ENCODE measurements at places on chromosomes 7 and 10.

DNA sequence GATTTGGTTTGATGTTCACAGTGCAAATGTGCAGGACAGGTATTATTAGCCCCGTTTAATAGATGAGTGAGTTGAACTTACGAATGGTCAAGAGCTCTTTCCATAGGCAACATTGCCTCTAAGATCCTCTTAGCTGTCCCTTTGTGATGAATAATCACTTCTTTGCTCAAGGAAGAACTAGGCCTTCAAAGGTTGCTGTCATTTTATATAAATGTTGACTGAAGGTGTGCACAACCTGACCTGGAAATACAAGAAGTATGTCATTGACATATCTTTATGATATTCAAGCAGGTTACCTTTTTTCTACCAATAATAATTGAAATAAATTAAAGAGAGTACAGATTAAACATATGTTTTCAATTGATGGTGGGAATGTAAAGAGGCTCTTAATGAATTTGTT lies 48.5 kb upstream of the GLCCI1 start:
- DNase-seq = no peak

GRCh38 chr7:101402081-101402779 lies 39.6 kb downstream of the COL26A1 start:
- no peak for DNase-seq

GRCh38 chr7:77321300-77321699 lies 94.8 kb downstream of the GSAP start:
- DNase-seq = no peak

- peak; percentile 9 for DNase-seq
Observed at GRCh38 chr10:92142512-92142911, 148.4 kb downstream of the CPEB3 start.

DNA sequence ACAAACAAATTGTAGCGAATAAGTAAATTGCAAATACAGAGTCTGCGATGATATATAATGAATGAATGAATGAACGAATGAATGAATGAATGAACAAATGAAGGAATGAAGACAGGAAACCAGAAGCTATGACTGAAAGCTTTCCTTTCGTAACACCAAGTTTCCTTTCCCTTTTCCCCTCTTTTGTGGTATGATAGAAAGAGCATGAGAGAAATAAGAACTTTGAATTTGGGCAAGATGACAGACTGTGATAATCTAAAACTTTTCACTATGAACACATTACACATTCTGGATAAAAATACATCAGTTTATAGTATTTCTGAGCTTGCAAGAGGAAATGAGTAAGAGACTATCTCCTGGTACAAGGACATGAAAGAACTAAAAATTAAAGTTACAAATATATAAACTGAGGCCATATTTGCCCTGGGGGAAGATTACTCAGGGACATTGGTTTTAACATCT lies 8.4 kb upstream of the UCN3 start:
- no peak for DNase-seq

DNA sequence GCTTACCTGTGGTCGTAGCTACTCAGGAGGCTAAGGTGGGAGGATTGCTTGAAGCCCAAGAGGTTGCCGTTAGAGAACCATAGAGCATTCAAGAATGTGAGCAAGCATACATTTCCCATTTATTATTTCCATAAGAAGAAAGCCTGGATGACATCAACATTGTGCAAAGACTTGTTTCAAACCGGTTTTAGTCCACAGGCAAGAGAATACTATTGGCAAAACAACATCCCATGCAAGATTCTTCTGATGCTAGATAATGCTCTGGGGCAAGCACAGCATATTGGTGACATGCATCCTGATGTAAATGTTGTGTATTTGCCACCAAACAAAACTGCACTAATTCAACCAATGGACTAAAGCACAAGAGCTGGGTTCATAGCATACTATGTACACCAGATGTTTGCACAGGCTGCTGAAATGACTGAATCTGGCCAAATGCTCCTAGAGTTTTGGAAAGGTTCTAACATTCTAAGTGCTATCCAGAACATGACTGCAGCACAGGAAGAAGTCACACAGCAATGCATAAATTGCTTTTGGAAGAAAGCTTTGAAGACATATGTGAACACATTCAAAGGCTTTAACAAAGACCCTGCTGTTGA lies 42.6 kb downstream of the OTUD1 start:
- no peak for DNase-seq

GRCh38 chr10:19169684-19170083 lies 121.1 kb downstream of the MALRD1 start:
- DNase-seq = no peak

DNA sequence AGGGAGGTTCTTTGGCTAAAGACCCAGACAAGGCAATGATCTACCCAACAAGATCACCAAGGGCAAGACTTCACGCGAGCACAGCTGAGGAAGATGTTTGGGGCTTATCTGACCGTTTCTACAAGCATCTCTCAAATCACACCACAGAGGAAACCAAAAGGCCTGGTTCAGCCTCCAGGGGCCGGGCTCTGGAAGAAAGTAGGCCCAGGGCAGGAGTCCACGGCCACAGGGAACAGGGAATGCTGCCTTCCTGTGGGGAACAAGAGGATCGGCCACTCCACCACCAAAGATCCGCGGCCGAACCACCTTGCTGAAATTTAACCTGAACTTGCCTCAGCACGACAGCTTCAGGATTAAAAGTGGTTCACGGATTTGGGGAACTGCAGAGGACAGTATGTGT lies 332.5 kb downstream of the PTPRN2 start:
- no peak for DNase-seq

- DNase-seq = peak; percentile 81
Observed at GRCh38 chr10:1043532-1043995, 5.4 kb downstream of the IDI1 start.

DNA sequence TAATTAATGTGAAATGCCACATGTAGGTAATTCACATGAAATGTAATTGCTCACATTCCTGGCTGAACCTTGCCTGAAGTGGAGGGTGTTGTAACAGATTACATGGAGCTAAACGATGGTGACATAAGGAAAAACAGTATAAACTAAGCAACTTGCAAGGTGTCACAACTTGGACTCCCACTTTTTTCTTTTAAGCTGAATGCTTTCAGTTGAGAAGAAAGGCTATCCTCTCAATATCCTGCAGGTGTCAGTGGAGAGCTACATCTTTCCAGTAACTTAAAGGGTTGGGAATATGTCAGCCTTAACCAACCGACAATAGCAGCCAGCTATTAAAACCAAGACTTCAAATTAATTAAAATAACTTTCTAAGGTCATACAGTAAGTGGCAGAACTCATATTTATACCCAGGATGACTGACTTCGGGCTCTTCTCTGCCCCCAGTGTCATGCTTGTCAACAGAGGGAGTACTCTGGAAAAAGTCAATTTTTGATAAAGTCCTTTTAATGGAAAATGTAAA lies 33.7 kb downstream of the NRBF2 start:
- DNase-seq = peak; percentile 77

- no peak for DNase-seq
Observed at GRCh38 chr7:47965456-47965855, 14.0 kb downstream of the HUS1 start.

DNA sequence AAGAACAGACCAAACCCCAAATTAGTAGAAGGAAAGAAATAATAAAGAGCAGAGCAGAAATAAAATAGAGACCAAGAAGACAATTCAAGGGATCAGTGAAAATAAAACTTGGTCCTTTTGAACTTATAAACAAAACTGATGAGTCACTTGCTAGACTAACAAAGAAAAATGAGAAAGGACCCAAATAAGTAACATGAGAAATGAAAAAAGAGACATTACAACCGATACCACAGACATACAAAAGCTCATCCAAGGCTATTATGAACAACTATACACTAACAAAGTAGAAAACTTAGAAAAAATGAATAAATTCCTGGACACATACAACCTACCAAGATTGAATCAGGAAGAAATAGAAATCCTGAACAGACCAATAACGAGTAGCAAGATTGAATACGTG lies 414.5 kb downstream of the HTR7 start:
- no peak for DNase-seq

GRCh38 chr7:12211711-12212485 lies 804 bp downstream of the TMEM106B start:
- peak; percentile 32 for DNase-seq

DNA sequence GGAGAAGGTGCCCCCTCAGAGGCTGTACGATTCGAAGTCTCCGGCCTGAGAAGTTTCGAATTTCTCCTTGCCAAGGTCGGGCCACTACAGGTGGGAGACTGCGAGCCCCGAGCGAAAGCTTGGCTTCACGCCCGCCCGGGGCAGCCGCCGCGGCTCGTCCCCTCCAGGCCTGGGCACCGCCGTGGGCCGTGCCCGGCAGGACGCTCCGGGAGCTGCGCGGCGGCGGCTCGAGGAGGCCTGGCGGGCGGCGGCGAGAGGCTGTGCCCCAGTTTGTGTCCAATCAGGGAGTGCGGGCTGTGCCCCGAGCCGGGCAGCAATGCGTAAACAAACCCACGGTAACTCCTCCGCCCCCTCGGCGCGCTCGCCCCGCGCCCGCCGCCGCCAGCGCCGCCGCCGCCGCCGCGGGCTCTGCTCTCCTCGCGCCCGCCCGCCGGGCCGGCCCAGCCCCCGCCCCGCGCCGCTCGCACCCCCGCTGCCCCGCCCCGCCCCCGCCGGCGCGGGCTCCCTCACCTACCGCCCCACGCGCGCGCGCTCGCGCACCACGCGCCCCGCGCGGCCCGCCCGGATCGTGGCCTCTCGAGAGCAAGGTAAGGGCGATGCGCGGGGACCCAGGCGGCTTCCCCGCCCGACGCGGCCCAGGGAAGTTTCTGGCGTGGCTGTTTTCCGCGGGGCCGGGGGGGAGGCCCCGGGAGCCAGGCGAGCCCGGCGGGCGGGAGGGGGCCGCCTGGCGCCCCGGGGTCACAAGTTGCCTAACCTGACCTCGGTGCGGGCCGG lies 57.8 kb upstream of the PCGF5 start:
- peak; percentile 43 for DNase-seq

DNA sequence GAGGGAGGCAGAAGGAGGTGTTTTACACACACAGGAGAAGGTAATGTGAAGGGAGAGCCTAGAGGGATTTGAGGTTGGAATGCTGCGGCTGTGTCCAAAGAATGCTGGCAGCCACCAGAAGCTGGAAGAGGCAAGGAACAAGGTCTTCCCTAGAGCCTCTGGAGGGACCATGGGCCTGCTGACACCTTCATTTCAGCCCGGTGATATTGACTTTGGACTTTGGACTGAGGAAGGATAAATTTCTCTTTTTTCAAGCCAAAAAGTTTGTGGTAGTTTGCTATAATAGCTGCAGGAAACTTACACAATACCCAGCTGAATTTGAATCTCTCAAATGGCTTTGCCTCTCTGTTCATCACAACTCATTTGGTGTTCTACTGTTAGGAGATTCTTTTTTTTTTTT lies 34.6 kb downstream of the UBN2 start:
- DNase-seq = no peak

GRCh38 chr10:32446536-32447406 lies 831 bp downstream of the CCDC7 start:
- DNase-seq = peak; percentile 16

DNA sequence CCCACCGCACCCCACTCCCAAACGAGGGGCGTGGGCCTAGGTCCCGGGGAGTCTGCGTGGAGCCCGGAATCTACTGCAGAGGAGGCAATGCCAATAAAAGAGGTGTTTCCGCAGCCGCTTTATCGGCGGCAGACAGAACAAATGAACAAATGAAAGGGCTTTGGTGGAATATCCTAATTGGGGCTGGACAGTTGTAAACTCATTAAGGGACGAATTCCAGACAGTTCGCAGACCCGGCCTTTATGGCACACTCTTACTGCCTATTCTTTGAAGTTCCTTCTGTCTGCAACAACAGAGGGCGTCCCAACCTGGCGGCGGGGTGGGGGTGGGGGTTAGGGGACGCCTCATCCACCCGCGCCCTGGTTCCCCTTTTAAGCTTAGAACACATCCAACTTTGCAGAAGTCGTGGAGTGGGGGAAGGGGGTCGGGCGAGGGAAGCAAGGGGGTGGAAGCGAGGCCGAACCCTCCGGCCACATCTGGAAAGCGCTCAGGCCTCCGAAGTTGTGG lies 4.1 kb downstream of the HOXA9 start:
- DNase-seq = peak; percentile 85

DNA sequence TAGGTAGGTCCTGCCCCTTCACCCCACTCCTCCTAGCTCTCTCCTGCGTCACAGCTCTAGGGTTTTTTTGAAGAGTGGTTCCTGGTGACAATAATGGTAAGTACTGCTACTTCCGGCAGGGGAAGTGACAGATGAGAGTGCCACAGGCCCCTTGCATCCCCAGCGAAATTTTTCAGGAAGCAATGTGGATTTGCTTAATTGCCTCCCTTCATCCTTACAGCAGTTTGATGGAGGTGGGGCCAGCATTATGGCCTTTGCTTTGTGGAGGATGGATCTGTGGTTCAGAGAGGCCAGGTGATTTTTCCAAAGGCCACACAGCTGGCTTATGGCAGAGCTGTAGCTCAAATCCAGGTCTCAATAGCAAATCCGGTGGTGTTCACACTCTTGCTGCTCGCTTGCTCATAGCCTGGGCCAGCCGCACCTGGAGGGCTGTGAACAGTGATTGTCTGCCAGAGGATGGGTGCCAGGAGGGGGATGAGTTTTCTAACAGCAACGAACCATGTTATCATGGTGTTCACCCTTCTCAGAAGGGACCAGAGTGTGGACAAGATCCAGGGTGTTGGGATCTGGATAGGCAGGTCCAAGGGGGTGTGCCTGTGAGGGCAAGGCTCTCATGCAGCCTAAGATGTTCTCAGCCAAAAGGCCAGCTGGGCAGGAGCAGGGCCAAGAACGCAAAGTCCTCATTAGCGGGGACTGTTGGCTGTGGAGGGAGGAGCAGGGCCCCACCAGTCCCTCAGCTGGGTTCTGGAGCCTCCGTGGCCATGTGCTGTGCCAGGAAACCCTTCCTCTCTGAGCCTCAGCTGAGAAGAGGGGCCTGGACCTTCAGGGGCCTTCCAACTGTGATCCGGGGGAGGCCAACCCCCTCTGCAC lies 89.0 kb downstream of the EMX2 start:
- DNase-seq = no peak

- no peak for DNase-seq
Observed at GRCh38 chr10:69801434-69802315, at the start of gene COL13A1. Gene COL13A1, plus strand, starts transcription at chr10:69801906. Its CDS starts 518 bp downstream, at chr10:69802424.

- DNase-seq = no peak
Observed at GRCh38 chr7:49670991-49671390, 102.4 kb upstream of the VWC2 start.
